ENCODE measurements at places on chromosomes 5 and 9. TPM values are rescaled to one million over a fixed set of nuclear protein-coding genes. Genes with fewer than 3 reads are reported as not detected.

- H3K27me3 ChIP-seq: no peaks in the 10 kb centered on the region
- no peak overlapping the region for H3K4me3 ChIP-seq
- no peak for DNase-seq
- peaks cover 67% of the 10 kb centered on the region for H3K36me3 ChIP-seq
- H3K27ac ChIP-seq: no peak overlapping the region
These were observed 3.7 kb upstream of the LHX3 start for GRCh38 chr9:136208675-136209074.

- H3K36me3 ChIP-seq: no peaks in the 10 kb centered on the region
- H3K27me3 ChIP-seq: no peaks in the 10 kb centered on the region
- DNase-seq: no peak
- no peak overlapping the region for H3K4me3 ChIP-seq
- no peaks in the 10 kb centered on the region for H3K4me1 ChIP-seq
These were observed 441.6 kb downstream of the GADD45G start for GRCh38 chr9:90046317-90046861.

- no peak for DNase-seq
- H3K27ac ChIP-seq: peak overlapping the region; percentile 86
- H3K4me1 ChIP-seq: peaks cover 4% of the 10 kb centered on the region
These were observed 538 bp upstream of the BDP1 start for GRCh38 chr5:71454913-71455312.

DNA sequence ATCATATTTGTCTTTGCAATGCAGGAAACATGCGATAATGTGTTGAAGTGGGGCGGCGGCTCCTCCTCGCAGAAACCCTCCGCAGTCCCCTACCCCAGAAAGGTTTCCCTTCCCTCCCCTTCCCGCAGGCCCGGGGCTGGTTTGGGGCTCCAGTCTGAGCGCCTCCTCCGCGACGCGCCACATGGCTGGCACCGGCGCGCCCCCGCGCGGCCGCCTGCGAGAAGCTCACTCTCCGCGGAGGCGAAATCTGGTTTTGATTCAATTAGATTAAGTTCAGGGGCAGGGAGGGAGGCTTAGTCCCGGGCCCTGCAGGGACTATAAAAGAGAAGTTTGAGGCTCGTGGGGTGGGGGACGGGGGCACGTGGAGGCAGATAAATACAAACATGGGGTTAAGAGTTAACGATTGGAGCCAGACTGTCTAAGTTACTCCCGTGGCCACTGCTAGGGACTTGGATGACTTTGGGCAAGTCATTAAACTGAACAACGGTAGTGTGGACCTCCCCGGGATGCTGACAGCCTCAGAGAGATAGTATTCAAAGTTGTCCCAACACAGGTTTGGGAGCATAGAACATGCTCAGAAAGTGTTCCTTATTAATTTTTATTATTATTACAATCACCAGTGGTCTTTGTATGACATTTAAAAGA is 69.4 kb downstream of the MSX2 start:
- no peaks in the 10 kb centered on the region for H3K36me3 ChIP-seq
- peaks cover 4% of the 10 kb centered on the region for H3K4me1 ChIP-seq
- peak; percentile 63 for DNase-seq

DNA sequence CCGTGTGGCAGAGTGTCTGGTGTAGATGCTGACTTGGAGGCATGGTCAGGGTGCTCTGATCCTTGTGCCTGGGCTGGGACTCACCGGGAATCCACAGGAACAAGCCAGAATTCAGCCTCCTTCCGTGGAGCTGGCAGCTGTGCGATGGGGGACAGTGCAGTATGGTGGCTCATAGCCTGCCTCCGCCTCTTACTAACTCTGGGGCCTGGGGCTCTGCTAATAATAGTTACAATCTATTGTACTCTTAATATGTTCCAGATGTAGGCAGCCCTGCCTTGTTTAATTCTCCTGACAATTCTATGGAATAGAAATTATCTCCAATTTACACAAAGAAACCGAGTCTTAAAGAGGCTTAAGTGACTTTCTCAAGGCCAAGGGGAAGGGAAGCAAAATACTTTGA is 77.6 kb downstream of the PCDH1 start:
- H3K4me3 ChIP-seq: no peak overlapping the region
- peaks cover 49% of the 10 kb centered on the region for H3K27me3 ChIP-seq
- H3K36me3 ChIP-seq: no peaks in the 10 kb centered on the region
- no peaks in the 10 kb centered on the region for H3K4me1 ChIP-seq
- DNase-seq: no peak

DNA sequence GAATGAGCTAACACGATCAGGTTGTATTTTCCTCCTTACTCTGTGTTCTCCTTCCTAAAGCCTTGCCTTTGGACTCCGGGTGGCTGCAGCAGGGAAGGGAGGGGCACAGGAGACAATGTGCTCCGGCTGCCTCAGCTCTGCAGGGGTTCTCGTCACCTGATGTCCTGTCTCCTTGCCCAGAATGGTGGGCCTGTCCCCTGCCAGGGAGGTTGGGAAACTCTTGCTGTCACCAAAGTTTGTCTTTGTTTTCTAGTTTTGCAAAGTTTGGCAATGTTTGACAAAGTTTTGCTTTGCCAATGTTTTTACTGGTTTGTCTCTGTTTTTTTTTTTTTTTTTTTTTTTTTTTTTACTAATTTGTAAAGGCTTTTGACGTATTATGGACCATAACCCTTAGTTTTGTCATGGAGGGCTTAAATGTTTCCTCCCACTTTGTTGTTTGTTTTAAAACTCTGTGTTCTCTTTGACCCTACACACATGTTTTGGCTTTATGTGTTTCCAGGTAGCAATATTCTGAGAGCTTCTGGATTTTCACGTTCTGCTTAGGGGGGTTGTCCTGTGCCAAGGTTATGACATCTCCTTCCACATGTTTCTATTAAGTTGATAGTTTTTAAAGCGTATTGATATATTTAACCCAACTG is 49.3 kb downstream of the GADD45G start:
- H3K4me1 ChIP-seq: no peaks in the 10 kb centered on the region
- no peak for DNase-seq
- no peak overlapping the region for H3K27ac ChIP-seq
- peaks cover 3% of the 10 kb centered on the region for H3K27me3 ChIP-seq
- no peaks in the 10 kb centered on the region for H3K36me3 ChIP-seq
- no peak overlapping the region for H3K4me3 ChIP-seq

GRCh38 chr9:131446276-131446675 is 52.4 kb downstream of the PRRC2B start:
- no peak for DNase-seq
- H3K27ac ChIP-seq: no peak overlapping the region
- no peaks in the 10 kb centered on the region for H3K27me3 ChIP-seq

- H3K27ac ChIP-seq: no peak overlapping the region
- no peaks in the 10 kb centered on the region for H3K36me3 ChIP-seq
- H3K4me3 ChIP-seq: no peak overlapping the region
- no peak for DNase-seq
- no peaks in the 10 kb centered on the region for H3K27me3 ChIP-seq
These were observed 43.9 kb upstream of the HMGCS1 start for GRCh38 chr5:43357067-43357466.

DNA sequence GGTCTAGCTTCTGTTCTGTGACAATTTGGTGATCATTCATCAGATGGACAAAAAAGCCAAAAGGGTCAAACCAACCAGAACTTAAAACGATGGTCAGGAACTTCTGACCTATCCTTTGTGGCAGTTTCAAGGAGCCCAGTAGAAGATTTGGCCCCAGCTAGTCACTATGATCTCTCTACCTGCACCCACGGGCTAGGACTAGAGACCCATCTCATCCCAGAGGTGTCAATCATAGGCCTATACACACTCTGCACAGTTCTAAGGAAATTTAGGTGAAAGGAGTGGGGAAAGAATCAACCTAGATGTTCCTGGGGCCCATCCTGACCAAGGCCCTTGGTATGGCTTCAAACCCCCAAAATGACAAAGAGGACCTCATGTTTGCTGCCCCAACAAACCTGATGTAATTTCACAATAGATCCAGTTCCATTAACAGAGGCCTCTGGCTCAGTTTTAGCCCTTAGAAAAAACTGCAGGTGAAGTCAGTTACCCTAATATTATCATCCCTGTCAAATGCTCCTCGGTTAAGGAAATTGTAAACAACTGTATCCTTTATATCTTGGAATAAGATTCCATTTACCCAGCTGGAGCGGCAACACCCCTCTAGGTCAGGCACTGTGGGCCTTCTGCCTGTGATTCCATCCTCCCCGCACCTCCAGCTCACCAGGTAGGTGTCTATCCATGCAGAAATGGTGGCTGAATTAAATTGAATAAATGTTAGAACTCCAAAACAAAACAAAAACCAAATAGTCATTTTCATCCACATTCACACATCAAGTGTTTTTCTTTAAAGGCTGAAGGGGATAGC is 138.7 kb downstream of the ENC1 start:
- no peaks in the 10 kb centered on the region for H3K36me3 ChIP-seq
- peaks cover 2% of the 10 kb centered on the region for H3K27me3 ChIP-seq
- no peaks in the 10 kb centered on the region for H3K4me1 ChIP-seq
- no peak overlapping the region for H3K27ac ChIP-seq

GRCh38 chr5:157801-158200 is 33.5 kb upstream of the LRRC14B start:
- H3K4me1 ChIP-seq: no peaks in the 10 kb centered on the region
- no peaks in the 10 kb centered on the region for H3K36me3 ChIP-seq
- no peak overlapping the region for H3K4me3 ChIP-seq
- H3K27ac ChIP-seq: no peak overlapping the region
- peaks cover 95% of the 10 kb centered on the region for H3K27me3 ChIP-seq
- DNase-seq: no peak

DNA sequence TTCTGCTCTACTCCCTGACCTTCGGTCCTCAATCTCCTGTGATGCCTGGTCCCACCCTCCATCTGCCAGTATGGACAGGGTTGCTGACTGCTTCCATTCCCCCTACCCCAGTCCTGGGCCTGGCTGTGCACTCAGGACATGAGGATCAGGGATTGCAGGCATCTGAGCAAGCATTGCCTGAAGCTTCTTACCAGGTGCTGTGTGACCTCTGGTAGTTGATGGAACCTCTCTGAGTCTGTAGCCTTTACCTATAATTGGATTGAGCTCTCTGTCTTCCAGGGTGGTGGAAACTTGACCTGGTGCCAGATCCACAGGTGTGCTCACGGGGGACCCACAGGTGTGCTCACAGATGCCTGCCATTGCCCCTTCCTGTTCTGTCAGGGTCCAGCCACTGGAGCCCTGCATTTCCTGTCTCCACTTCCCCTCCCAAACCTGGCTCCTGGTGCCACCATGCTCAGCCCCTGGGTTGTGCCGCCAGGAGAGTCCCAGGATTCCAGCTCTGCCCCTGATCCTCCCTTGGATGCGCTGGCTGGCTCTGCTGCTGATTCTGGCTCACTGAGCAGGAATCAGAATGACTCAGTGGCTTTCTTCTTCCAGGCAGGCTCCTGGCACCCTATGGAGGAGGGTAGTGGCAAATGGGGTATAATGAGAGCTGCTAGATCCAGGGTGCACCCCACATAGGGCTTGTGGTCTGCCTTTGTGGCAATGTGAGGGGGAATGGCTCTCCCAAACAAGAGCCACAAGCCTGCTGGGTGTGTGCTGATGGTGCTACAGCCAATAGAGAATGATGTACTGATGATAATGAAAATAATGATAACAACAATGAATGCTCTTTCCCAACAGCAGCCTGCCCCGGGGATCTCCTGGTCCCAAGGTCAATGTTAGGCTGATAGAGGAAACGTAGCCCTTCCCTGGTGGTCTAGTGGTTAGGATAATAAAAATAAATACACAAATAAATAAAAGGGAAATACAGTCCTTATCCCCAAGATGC is 35.2 kb upstream of the PSD2 start:
- H3K4me3 ChIP-seq: no peak overlapping the region
- H3K4me1 ChIP-seq: peaks cover 32% of the 10 kb centered on the region
- no peak overlapping the region for H3K27ac ChIP-seq
- no peak for DNase-seq

GRCh38 chr5:149056616-149057165 is 6.2 kb downstream of the SH3TC2 start:
- H3K27me3 ChIP-seq: no peaks in the 10 kb centered on the region
- no peak overlapping the region for H3K4me3 ChIP-seq
- no peaks in the 10 kb centered on the region for H3K36me3 ChIP-seq
- no peaks in the 10 kb centered on the region for H3K4me1 ChIP-seq

- H3K36me3 ChIP-seq: no peaks in the 10 kb centered on the region
- peak; percentile 25 for DNase-seq
- H3K27ac ChIP-seq: no peak overlapping the region
- H3K4me1 ChIP-seq: peaks cover 11% of the 10 kb centered on the region
- H3K27me3 ChIP-seq: no peaks in the 10 kb centered on the region
These were observed 551.2 kb upstream of the KLF4 start for GRCh38 chr9:108040783-108041182.

DNA sequence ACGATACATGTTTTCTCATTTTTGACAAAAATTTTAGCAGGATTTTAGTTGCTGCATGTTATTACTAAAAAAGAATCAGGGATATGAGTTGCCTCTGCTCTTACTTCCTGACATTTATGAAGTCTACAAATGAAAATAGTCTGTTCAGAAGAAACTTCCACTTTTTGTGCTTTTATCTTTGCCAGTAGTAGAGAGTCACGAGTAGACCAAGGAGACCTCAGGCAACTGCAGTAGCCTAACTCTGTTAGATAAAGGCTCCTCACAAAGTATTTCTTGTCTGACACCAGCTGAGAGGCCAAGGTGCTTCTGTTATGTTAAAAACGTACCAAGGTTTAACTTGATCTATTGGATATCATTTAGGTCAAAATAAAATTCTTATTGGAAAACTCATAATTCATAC is 333.9 kb downstream of the NR2F1-AS1 start:
- H3K4me3 ChIP-seq: no peak overlapping the region
- H3K27ac ChIP-seq: no peak overlapping the region
- H3K36me3 ChIP-seq: no peaks in the 10 kb centered on the region
- no peaks in the 10 kb centered on the region for H3K27me3 ChIP-seq
- no peak for DNase-seq

- no peaks in the 10 kb centered on the region for H3K27me3 ChIP-seq
- no peak overlapping the region for H3K4me3 ChIP-seq
- DNase-seq: peak; percentile 32
- H3K27ac ChIP-seq: no peak overlapping the region
These were observed 88.1 kb downstream of the PCSK1 start for GRCh38 chr5:96344678-96345577.

CD74 gene
- 4.8 TPM for total RNA-seq

SLCO4C1 gene
- total RNA-seq: 0.16 TPM

CLIC3 gene
- 0.18 TPM for total RNA-seq

MOB3B gene
- 11.7 TPM for total RNA-seq

ENTPD2 gene
- total RNA-seq: 0.85 TPM

ABO gene
- 15.3 TPM for total RNA-seq

PDLIM7 gene
- 124 TPM for total RNA-seq
